GM12892 (cell line): ENCODE measurements at places on chromosomes 5 and 9.
A peak's percentile ranks its signal among the peaks of the same experiment; 100 is the strongest.

GRCh38 chr9:20980832-20981455, 50.5 kb downstream of the HACD4 start:
- no peak for DNase-seq

DNA sequence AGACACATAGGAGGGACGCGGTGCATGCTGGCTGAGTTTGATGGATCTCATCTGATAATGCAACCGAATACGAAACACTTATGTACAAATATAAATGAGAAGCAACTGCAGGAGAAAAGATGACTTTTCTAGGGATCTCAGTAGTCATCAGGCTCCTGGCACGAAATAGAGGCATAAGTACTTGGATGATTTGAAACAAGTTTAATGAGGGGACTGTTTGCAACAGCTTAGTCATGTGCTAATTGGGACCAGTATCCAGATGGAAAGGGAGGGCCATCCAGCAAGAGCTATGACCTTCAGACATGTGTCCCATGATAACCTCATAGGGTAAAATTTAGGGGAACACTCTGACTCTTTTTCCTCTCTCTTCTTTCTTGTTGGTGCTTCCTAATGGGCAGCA, 123.0 kb downstream of the EGFLAM start:
- DNase-seq = no peak

GRCh38 chr5:133458435-133458834, 153.9 kb downstream of the FSTL4 start:
- no peak for DNase-seq

GRCh38 chr5:81450940-81451339, 57.0 kb upstream of the ACOT12 start:
- no peak for DNase-seq

- DNase-seq = no peak
These were observed 66.6 kb downstream of the PHF2 start for GRCh38 chr9:93642961-93643360.

DNA sequence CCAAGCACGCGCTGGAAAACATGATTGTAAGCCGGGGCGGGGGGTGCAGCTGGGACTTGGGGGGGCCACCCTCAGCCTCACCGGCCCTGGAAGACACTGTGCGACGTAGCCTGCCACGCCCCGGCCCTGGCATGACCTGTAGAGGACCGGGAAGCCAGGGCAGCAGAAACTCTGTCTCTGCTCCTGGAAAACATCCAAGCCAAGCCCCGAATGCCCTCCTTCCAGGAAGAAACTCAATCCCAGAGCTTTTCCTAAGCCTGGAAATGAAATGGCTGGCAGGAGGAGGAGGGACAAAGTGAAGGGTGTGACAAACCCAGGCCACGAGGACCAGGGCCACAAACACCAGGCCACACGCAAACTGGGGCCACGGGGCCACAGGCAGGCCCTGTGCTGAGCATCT, 55.4 kb downstream of the KCNT1 start:
- no peak for DNase-seq

DNA sequence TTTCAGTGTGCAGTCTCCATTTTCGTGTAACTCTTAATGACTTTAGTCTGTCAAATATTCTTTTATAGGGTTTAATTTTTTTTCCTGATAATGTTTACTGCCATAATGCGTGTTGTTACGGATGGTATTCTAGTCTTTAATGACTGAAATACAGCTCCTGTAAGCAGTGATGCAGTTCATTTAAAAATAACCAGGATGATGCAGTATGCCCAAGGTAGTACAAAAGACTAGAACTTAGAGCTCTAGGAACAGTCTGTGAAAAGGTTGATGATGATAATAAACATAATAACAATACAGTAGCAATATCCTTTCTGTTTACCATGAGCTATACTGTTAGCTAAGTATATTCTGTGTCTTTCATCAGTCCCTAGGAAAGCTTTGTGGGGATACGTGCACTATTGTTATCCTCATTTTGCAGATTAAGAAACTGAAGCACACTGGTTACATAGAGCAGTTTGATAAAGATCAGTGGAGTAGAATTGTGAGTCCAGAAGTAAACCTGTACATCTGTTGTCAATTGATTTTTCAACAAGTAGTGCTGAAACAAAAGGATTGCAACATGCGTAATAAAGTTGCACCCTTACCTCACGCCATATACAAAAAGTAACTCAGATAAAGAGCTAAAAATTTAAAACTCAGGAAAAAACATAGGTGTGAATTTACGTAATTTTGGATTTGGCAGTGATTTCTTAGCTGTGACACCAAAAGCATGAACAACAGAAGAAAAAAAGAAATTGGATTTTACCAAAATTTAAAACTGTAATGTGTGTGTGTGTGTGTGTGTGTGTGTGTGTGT, 64.5 kb downstream of the MTREX start:
- no peak for DNase-seq

DNA sequence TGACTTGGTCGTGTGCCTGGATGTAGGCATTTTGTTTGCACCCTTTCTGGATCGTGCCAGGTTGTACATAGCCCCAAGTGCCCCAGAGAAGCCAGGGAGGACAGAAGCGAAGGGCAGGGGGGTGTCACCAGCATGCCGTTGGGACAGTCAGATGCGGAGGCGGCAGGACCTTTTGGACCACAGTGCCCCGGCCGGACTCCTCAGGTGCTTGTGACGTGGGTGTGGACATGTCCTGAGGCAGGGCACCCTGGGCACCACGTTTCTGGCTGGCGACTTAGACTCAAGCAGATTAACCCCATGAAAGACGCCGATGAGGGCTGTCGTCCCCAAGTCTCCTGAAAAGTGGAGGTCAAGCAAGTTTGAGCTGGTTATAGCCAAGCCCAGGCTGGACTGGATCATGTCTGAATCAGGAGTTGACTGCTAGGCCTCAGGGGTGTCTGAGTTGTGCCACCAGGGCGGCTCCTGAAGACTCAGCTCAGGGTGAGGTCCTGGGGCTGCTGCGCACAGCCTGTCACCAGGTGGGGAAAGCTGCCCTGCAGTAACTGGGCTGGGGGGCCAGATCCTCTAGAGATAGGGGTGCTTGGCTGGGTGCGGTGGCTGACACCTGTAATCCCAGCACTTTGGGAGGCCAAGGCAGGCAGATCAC, 42.0 kb downstream of the HABP4 start:
- no peak for DNase-seq

DNA sequence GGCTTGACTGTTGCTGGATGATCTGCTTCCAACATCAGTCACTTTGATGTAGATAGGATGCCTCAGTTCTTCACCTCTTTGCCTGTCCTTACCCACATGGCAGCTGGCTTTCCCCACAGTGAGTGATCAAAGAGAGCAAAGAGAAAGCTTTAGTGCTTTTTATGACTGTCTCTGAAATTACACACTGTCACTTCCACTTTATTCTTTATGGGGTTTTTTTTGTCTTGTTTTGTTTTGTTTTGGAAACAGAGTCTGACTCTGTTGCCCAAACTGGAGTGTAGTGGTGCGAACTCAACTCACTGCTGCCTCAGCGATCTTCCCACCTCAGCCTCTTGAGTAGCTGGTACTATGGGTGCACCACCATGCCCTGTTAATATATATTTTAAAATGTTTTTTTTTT, 32.4 kb upstream of the C5orf24 start:
- no peak for DNase-seq

GRCh38 chr5:143052967-143053682, 282.9 kb downstream of the ARHGAP26 start:
- no peak for DNase-seq

- no peak for DNase-seq
These were observed 12.0 kb downstream of the PKD2L2 start for GRCh38 chr5:137901011-137901817.

DNA sequence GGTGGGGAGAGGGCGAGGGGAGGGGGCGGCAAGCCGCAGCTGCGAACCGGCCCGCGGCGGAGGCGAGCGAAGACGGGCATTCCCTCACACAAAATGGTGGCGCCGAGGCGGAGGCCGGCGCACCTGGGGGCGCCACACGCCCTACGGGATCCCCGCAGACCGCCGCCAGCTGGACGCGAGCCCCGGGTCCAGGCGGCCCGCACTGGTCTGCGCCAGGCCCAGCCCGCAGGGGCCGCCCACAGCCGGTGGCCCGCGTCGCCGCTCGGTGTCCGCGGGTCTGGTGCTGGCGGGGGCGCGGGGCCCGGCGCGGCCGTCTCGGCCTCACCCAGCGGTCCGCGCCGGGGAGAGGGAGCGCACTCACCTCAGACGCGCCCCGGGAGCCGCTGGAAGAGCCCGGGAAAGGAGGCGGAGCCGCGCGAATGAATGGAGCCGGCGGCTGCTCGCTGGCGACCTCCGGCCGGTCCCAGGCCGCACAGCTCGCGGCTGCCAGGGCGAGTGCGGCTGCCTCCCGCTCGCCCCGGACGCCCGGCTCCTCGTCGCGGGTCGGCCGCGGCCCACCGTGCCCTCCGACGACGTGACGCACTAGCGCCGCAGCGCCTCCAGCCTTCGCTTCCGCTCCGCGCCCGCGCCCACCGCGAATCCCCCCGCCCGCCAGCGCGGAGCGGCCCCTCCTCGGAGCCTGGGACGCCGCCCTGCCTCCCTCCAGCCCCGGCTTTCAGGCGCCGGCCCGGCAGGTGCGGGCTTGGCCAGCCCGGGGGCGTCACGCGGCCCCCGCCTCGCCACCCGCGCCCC, at the start of gene FAM169A:
Gene FAM169A, minus strand, starts transcription at position 584 of the 792 bp plus-strand sequence. CDS start 24,711 bp downstream, outside the sequence.
- DNase-seq = no peak

DNA sequence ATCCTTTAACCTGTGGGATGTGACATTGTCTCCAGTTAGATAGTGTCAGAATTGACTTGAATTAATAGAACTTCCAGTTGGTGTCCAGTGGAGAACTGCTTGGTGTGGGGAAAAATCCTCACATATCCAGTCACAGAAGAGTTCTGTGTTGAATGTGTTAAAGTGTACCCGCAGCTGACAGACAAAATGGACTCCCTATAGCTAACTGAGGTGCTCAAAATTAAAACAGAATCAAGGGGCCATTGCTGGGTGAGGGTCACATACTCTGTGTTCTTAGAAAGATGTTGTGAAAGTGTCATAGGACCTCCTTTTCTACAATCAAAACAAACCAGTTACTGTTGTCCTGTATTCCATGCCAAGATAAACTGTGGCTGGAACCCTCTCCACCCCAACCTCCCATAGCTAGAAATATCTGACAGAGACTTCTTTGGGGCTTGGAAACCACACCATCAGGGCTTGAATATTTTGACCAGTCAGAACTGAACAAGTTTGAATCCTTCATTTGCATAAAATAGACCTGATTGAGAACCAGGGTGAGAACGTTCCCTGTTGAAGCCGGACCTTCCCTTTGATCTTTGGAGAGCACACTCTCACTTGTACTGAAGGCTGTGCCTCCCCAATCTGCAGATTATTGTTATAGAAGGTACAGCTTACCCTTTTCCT, 164.0 kb upstream of the ZNF608 start:
- DNase-seq = no peak

DNA sequence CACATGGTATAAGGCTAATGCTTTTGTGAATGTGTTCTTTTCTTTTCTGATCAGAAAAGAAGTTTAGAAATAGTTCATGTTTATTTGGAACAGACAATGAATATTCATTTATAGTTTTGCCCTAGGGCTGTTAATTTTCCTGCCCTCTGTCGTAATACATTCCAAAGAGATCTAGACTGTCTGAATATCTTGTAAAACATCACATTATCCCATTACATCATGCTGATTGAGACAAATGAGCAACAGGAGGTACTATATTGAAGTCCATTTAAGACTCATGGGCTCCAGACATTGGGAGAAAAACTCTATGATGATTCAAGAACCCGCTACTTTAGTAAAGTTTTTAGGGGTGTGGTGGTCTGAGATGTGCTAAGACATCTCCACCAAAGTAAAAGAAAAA, 121.2 kb upstream of the MAP1B start:
- DNase-seq = no peak

- DNase-seq = no peak
These were observed 265.9 kb downstream of the ICE1 start for GRCh38 chr5:5688194-5688924.

- no peak for DNase-seq
These were observed 75.7 kb upstream of the SAP30L start for GRCh38 chr5:154370119-154370518.

DNA sequence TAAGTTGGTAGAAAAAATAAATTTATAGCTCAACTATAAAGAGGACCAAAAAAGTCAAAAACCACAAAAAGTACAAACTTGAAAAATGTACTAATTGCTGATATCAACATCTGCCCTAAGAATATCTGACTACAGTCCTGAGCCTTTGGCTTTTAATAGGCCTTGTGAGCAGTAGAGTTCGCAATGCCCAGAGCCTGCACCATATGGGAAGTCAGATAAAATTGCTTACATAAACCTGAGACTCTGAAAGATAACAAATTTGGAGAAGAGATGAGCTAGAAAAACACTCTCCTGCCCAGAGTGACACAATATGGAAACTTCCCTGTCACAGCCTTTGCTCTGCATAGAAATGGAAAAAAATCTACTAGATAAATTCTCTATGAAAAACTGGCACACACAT, 368.0 kb upstream of the GRIN3A start:
- no peak for DNase-seq

GRCh38 chr5:147179562-147180147, 55.2 kb upstream of the STK32A start:
- DNase-seq = no peak

GRCh38 chr5:179114756-179115155, 54.6 kb downstream of the ZNF354C start:
- DNase-seq = no peak

- no peak for DNase-seq
These were observed 12.6 kb downstream of the VLDLR start for GRCh38 chr9:2634153-2634552.

DNA sequence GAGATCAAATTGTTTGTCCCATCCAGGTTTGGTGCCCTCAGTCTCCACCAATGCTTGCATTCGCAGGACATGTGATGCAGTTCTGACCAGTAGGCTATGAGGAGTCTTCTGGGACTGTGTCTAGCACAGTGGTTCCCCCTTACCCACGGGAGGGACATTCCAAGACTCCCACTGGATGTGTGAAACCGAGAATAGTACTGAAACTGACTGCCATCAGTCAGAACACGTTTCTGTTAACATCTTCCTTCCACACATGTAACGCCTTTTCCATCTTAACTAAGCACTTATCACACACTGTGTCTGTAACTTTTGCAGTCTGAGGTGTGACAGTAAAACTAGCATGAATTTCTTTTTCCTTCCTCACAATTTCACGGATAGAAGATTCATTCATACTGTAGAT, 74.7 kb downstream of the PTTG1 start:
- no peak for DNase-seq

DNA sequence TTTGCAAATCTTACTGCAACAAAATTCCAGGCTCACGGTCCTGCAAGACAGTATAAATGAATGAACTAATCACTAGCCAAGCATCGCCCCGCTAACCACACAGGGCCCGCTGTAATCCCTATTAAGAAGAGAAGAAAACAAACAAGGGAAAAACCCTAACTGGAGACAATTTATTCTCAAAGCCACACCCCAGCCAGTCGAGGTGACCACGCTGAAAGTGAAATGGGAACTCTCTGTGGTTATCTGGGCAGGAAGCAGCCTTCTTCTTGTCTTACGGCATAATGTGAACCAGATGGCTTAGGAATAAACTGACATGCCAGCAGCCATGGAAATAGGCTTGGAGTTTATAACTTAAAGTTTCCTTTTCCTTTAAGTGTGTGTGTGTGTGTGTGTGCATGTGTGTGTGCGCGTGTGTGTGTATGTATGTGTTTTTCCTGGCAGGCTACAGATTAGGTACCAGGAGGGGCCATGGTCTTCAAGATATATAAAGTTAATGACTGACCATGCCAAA, 120.2 kb downstream of the SEMA6A start:
- DNase-seq = peak; percentile 29
